CD4-positive, alpha-beta T cell treated with Interleukin-4 for 4 hours (primary cell): ENCODE measurements at places on chromosomes 11 and 22.

DNA sequence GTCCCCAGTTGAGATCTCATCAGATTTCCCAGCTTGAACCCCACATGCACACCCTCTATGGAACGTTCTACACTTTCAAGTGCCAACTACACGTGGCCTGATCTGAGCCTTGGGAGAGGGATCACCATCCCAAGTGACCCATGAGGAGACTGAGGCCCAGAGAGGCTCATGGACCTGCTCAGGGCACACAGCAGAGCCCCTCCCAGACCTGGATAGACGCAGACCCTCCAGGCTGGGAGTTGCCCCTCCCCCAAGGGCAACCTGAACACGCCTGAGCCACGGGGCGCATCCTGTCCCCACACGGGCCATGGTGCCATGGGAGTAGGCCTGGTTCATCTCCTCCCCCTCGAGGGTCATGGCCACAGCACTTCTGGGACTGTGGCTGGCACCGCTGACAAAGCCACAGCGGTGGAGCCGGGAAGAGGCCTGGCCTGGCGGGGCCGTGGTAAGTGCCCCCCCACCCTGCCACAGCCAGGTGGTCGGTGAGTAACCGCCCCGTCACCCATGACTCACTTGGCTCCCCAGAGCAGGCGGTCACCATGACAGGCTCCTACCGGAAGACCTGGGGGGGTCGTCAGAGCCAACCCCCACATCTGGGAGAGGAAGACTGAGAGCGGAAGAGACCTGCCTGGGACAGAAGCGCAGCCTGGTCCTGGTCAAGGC lies 8.1 kb downstream of the WNT7B start:
- no peak for DNase-seq

GRCh38 chr11:76256448-76256847 lies 50.1 kb upstream of the WNT11 start:
- no peak for DNase-seq

DNA sequence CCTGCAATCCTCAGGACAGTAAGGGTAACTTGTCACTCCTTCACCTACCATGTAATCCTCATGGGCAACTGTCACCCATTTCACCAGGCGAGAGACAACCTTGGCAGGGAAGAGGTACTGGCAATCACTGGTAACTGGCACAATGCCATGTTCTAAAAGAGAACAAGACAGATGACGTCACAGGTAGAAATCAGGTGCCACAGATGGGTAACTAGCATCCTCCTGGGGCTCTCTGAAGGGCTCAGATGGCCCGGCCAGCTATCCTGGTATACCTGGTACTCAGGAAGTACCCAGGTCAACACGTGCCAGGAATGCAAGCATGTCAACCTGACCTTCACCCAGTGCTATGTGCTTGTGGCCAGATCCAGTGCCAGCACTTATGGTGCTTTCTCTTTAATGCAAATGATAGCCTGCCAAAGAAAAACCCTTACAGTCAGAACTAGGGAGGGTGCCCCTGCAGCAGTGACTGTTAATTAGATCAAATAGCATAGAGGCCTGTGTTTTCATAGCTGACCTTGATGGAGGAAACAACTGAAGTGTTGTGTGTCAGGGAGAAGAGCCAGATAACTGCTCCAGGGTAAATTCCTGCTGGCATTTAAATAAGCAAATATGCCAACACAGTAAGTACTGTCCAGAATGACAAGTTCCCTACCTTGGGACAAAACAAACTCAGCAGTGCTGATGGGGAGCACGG lies 36.2 kb downstream of the THOC5 start:
- no peak for DNase-seq

DNA sequence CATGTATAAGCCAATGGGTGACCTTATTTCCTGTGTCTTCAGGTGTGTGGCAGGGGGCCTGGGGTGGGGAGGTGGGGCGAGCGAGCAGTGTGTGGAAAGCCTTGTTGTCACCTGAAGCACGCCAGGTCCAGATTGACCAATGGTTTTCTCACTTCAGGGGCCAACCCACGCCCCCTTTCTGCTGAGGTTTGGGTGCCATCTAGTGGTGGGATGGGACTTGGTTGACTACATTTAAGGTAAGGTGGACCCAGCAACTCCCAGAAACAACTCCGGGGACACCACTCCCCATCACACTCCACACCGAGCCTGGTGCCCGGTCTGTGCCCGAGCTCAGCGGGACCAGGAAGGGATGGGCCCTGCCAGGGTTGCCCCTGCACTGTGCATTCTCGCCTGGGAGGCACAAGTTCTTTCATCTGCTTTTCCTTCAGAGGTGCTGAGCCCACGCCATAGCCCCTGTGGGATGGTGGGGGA lies 40.0 kb downstream of the TPCN2 start:
- peak; percentile 48 for DNase-seq

GRCh38 chr11:130772266-130773227 lies 143.7 kb downstream of the SNX19 start:
- no peak for DNase-seq

- DNase-seq = no peak
These were observed 106.3 kb downstream of the ATXN10 start for GRCh38 chr22:45777852-45778375.

- peak; percentile 19 for DNase-seq
These were observed 79.9 kb upstream of the PRR5 start for GRCh38 chr22:44622147-44622427.

GRCh38 chr22:44661070-44661469 lies 40.9 kb upstream of the PRR5 start:
- DNase-seq = no peak

- no peak for DNase-seq
These were observed 3.3 kb downstream of the TMEM121B start for GRCh38 chr22:17117890-17118289.

GRCh38 chr11:36156817-36157519 lies 132.3 kb downstream of the COMMD9 start:
- DNase-seq = no peak

DNA sequence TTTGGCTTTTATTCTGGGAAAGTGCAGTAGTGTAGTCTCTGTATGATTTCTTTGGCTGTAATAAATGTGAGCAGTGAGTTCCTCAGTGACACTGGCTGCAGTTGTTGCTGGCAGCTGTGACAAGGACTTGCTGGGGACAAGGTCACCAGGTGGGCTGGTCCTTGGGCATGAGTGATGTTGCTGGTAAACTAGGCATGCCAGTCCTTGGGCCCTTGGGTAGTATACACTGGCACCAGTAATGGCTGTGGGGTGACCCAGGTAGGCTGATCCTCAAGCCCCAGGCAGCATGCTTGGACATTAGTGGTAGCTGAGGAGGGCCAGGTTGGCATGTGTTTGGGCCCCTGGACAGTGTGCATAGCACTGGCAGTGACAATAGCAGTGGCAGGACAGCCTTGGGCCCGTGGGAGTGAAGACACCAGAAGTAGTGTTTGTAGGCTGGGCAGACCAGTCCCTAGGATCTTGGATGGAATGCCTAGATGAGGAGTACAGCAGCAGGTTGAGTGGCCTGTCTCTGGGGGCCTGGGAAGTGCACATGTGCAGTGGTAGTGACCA lies 164.3 kb downstream of the GUCY1A2 start:
- DNase-seq = no peak

GRCh38 chr22:29369460-29369859 lies 18.9 kb downstream of the AP1B1 start:
- DNase-seq = no peak

GRCh38 chr11:71145988-71146824 lies 106.2 kb downstream of the SHANK2 start:
- DNase-seq = no peak

DNA sequence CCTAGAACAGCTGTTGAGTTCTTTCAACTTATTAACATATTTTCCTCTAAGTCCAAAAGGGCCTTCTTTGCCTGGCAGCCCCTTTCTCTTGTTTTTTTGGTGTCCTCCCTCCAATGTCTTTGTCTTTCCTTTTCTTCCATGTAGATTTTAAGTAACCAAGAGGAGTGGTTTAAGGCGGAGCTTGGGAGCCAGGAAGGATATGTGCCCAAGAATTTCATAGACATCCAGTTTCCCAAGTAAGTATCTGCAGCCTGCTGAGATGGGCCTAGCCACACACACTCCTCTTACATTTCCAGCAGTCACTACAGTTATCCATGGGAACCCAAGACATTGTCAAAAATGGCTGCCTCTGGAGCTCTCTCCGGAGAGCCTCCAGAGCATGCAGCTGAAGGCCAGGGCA lies 4.5 kb upstream of the TMA7B start:
- DNase-seq = no peak

- no peak for DNase-seq
These were observed 4.5 kb upstream of the TP53I11 start for GRCh38 chr11:44955015-44955738.

DNA sequence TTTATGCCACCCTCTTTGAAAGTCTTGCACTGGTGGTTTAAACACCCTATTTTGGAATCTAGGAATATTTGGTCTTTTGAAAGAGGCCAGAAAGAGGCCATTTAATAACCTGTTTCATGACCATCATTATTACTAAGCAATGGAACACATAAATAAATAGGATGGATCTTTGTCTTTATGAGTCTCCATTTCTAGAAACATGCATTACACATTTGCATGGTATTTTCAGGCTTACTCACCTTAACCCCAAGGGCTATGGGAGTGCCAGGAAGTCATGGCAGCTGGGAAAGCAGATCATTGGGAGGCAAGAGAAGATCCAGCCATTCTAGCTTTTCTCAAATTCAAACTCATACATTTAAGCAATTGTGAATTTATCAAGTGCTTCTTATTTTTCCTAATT lies 185.8 kb upstream of the POU2AF2 start:
- DNase-seq = no peak

- DNase-seq = no peak
These were observed 246.6 kb downstream of the TMEM135 start for GRCh38 chr11:87284306-87284705.

GRCh38 chr11:46293641-46294103 lies 16.2 kb downstream of the CREB3L1 start:
- no peak for DNase-seq

DNA sequence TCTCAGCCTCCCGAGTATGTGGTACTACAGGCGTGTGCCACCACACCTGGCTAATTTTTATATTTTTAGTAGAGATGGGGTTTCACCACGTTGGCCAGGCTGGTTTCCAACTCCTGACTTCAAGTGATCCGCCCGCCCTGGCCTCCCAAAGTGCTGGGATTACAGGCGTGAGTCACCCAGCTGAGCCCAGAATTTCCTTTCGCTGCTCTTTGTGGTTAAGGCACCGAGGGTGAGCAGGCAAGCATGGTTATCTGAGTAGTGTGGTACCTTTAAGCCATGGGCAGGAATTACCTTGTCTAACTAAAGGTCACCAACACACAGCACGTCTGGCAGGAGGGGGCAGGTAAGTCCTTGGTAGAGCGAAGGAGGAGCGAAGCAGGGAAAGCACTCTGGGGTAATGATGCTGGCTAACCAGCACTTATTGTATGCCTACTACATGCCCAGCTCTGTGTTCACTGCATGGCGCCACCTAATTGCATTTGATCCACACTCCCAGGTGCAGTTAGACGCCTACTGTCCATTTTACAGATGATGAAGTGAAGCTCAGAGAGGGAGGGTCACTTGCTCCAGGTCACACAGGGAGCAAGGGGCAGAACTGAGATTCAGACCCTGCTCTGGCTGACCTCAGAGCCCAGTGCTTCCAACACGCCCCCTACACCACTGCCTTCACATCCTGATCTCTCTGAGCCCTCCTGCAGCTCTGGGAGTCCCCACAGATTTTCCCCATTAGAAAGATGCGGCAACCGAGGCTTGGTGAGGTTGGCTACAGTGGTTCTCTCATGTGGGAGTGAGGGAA lies 45.7 kb downstream of the TRIOBP start:
- DNase-seq = no peak

GRCh38 chr11:126090452-126090851 lies 27.8 kb upstream of the CDON start:
- no peak for DNase-seq

DNA sequence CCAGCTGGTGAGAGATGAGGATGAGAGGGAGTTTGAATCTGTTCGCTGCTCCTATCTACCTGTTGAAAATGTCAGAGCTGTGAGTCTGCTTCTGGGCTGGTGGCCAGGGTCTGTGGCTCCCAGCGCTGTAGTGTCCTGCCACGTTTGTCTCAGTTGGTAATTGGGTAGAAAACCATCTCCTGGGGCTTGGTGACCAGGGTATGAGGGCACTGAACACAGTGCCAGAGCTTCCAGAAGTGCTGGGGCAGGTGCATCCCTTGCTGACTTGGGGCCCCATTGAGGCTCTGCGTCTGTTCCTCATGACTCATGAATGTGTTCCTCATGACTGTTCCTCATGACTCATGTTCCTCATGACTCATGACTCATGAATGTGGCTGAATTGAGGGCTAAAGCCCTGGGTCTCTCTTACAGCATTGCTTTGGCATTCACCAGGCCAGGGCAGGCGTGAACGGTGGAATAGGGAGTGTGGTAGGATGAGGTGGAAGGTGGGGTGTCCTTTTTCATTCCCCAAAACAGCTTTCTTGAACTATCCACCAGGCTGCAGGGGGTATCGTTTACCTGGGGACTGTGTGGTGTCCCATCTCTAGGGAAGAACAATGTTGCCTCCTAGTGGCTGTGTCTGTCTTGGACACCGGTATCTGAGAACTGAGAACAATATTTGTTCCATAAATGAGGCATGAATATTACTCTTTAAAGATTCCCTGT lies 139.5 kb downstream of the COMMD9 start:
- DNase-seq = peak; percentile 7

DNA sequence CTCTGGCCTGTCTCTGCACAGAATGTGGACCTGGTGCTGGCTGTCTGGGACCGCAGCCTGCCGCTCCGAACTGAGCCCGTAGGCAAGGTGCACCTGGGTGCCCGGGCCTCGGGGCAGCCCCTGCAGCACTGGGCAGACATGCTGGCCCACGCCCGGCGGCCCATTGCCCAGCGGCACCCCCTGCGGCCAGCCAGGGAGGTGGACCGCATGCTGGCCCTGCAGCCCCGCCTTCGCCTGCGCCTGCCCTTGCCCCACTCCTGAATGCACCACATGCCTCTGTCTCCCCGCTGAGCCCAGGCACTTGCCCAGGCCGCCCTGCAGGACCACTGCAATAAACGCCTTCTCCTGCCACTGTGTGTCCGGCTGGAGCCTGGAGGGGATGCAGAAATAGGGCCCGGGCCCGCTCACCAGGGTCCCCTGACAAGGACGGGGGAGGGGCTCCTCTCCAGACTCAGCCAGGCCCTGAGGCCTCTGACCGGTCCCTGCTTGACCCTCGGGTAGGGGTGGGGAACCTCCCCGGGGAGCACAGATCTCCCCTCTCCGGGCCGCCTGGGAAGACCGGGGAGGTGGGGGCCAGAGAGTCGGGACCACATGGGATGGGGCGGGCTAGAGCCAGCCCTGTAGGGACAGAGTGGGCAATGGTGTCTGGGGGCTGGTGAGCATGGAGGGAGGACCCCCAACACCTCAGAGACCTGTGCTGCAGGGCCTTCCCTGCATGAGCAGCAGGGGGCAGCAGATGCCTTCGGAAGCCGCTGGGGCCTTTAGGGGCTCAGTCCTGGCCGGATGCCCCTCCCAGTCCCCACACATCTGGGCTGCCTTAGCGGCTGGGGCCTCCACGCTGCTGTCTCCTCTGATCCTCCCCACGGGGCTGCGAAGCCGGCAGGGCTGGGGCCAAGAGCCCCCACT lies 1.4 kb upstream of the TNNI2 start:
- DNase-seq = peak; percentile 71

- no peak for DNase-seq
These were observed 97.6 kb downstream of the SLC36A4 start for GRCh38 chr11:93100211-93100610.
